Activated effector memory CD4-positive, alpha-beta T cell treated with anti-CD3 and anti-CD28 coated beads, Interleukin-2, amount 50 U/mL, for 16 hours (primary cell): ENCODE measurements at places on chromosomes 6 and 20.

- DNase-seq, result no peak
Observed at GRCh38 chr20:676967-677366, 1.4 kb upstream of the SCRT2 start.

GRCh38 chr6:44131892-44132291 lies 4.5 kb downstream of the TMEM63B start:
- DNase-seq, result no peak

DNA sequence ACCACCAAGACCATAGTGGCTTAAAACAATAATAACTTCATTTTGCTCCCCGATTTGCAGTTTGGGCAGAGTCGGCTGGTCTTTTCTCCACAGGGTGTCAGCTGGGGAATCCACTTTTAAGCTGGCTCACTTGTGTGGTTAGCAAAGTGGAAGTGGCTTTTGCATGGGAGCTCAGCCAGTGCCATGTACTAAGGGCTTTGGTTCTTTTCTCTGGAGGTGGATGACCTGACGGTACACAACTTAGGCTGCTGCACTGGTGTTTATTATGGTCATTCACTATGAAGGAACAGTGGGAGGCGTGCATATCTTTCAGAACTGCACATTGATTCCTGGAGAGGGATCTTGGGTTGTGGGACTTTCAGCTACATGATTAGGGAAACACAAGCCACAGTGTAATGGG lies 141.0 kb downstream of the OR2B2 start:
- DNase-seq, result no peak

DNA sequence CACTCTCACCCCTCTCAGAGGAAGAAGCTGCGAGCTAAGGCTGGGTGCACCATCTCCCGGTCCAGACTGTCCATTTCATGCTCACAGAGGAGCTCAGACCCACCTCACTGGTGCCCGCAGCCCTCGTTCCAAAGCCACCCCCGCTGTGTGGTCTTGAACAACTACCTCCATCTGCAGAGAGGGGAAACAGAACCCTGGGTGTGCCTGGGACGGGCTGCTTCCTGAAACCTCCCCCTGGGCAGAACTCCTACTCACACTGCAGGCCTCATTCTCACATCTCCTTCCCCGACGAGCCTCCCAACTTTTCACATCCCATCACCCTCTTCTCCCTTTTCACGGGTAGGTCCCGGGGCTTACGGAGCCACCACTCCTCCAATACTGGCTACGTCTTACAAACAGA lies 18.1 kb downstream of the PMEPA1 start:
- DNase-seq, result no peak

- no peak for DNase-seq
Observed at GRCh38 chr6:121491576-121491975, 56.1 kb downstream of the GJA1 start.

DNA sequence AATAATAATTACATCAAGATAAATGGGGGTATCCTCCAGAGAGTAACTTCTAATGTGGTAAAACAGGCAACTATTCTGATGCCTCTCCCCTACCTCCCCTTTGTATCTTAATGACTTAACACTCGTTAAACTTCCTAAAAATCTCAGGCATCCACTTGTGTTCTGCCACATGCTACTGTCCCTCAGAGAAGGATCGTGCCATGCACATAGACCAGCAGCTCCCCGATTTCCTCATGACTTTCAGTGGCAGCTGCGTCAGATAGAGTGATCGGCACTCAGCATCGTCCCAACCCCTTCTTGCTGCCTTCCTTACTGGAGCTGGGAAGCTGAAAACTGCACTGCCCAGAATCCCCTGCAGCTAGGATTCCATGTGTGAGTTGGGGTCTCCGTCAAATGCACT lies 32.1 kb downstream of the RIPOR2 start:
- DNase-seq, result no peak

DNA sequence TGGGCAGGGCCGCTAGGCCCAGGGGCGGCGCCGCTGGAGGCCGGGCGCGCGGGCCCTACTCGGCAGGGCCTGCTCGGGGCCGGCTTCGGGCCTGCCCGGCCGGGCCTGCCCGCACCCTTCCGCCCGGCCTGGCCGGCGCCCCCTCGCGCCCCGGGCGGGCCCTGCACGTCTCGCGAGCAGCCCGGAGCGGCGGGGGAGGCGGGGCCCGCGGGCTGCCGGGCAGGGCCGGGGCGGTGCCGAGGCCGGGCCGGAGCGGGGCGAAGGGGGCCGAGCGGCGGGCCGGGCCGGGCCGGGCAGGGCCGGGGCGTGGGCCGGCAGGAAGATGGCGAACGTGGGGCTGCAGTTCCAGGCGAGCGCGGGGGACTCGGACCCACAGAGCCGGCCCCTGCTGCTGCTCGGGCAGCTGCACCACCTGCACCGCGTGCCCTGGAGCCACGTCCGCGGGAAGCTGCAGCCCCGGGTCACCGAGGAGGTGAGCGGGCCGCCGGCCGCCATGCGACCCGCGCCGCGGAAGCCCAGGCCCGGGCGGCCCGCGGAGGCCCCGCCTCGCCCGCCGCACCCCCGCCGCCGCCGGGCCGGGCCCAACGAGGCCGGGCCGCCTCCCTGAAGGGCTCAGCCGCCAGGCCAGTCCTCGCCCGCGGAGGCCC lies at the start of gene NPEPL1:
NPEPL1 (plus strand) TSS at position 222 of the 647 bp plus-strand sequence; CDS start at position 323, 101 bp downstream.
- DNase-seq, result peak; percentile 87

DNA sequence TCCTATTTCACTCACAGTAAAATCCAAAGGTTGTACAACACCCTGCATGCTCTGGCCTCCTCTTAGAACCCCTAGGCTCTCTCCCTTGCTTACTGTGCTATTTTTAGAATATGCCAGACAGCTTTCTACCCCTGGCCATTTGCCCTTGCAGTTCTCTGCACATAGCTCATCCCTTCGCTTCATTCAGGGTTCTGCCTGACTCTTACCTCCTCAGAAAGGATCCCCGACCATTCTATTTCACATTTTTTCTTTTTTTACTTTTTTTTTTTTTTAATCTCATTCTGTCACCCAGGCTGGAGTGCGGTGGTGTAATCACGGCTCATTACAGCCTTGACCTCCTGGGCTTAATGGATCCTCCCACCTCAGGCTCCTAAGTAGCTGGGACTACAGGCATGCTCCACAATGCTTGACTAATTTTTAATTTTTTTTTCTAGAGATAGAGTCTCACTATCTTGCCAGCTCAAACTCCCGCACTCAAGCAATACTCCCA lies 33.6 kb downstream of the COMMD7 start:
- DNase-seq, result no peak

DNA sequence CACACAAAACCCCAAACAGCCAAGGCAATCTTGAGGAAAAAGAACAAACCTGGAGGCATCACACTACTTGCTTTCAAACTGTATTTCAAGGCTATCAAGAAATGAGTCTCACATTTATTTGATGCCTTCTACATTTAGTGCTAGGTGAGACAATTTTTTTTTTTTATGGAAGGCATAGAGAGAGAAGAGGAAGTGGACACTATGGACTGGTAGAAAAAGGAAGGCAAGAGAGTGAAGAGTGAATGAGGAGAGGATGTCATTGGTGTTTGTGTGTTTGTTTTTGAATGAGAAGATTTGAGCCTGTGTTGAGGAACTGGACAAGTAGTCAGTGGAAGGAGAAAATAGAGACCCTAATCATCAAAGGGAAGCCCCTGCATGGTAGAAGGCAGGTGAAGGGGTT lies 182.0 kb upstream of the JAG1 start:
- no peak for DNase-seq

DNA sequence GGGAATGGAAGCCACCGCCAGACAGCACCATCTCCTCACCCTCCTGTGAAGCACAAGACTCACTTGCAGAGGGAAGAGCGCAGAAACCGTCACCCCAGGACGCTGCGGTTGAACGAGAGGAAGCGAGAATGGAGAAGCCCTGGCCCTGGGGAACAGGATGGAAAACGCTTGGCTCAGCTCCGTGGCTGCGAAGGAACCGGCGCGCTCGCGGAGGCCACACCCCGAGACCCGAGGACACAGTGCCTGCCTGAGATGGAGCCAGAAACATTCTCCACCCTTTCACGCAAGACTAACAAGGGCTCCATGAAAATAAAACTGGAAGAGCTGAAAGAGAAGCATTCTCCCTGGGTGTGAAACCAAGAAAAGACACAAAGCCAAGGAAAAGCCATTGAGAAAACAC lies 25.3 kb upstream of the CHRNA4 start:
- no peak for DNase-seq

- DNase-seq, result no peak
Observed at GRCh38 chr6:135743476-135743875, 108.0 kb upstream of the PDE7B start.

- DNase-seq, result no peak
Observed at GRCh38 chr6:150865043-150865405, 478 bp upstream of the MTHFD1L start.

- DNase-seq, result no peak
Observed at GRCh38 chr6:52720321-52720720, 43.0 kb downstream of the GSTA2 start.

DNA sequence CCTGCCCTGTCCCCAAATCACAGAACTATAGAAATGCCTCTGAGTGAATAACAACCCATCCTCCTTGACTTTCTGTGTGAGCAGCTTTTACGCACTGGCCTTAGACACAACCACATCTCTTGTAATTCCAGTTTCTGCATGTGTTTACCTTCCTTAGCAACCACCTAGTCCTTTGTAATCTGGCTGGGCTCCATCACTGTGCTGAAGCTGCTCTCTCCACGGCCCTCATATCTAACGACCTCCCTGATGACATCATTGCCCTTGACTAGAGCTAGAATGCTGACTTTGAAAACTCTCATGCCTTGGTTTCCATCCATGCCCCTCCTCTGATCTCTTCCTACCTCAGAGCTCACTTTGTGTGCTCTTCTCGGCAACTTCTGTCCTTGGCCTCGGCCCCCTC lies 30.5 kb upstream of the GLP1R start:
- no peak for DNase-seq

DNA sequence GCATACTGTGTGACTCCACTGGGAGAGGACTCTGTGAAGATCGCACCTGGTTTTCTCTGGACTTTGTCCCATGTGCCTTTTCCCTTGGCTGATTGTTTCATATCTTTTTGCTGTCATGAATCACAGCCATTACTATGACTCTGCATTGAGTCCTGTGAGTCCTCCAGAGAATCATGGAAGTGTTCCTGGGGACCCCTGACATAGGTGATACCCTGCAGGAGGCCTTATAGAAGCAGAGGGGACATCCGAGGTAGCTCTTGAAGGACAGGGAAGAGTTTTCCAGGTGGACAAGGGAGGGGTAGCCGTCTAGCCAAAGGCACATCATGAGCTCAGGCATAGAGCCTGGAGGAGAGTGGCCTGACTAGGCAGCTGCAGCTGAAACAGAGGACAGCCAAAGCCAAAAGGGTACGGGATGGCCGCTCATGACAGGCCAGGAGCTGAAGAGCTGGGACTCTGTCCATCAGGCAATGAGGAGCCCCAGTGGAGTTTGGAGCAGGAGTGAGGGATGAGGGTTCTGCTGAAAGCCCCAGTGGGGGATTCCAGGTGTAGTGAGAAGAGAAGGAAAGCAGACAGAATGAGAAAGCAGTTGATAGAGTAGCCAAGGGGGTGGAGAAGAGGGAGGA lies 86.6 kb upstream of the TOX2 start:
- DNase-seq, result no peak

DNA sequence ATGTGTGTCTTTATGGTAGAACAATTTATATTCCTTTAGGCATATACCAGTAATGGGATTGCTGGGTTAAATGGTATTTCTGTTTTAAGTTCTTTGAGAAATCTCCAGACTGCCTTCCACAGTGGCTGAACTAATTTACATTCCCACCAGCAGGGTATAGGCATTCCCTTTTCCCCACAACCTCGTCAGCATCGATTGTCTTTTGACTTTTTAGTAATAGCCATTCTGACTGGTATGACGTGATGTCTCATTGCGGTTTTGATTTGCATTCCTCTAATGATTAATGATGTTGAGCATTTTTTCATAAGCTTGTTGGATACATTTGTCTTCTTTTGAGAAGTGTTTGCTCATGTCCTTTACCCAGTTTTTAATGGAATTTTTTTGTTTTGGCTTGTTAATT lies 5.3 kb upstream of the TASP1 start:
- no peak for DNase-seq

DNA sequence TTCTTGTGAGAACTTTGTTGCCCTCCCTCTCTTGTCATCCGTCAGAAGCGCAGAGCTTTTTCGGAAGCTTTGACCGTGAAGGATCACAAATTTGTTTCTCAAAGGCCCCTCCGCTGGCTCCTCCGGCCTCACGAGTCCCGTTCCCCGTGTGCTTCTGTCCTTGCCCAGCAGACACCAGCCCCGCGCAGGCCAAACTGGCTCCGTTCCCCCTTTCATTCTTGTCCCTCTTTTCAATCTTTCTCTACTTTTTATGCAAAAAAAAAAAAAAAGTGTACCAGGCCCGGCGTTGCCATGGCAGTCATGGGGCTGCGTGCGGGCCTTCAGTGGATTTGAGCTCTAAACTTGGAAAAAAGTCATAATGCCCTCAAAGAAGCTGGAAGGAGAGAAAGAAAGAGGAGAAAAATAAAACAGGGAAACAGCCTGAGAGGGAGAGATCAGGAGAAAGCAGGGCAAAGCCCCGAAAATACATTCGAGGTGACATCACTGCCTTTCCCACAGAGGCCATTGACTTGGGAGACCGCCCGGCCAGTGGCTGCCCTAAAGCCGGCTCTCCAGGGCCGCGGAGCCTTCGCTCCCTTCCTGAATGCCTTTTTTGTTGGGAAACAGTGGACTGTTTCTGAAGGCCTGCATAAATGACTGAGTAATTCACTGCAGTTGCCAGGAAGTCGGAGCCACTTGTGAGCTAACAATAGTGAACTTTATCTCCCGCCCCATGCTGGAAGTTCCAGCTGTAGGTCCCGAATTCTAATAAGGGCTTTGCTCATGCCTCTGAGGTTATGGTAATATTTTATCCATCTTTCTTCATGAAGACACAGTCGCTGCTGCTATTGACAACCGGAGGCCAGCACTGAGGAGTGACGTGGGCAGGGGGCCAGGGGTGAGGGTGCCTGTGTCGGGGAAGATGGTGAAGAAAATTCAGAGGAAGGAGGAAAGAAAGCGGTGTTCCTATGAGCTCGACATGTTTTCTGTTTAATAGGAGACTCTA lies 670.9 kb downstream of the QKI start:
- no peak for DNase-seq

GRCh38 chr6:12848964-12849808 lies 132.6 kb downstream of the PHACTR1 start:
- no peak for DNase-seq
